Ovary (tissue), 10 donors: ENCODE measurements at places on chromosomes 6 and 20. TPM values are rescaled to one million over a fixed set of nuclear protein-coding genes. Genes with fewer than 3 reads are reported as not detected.

DNA sequence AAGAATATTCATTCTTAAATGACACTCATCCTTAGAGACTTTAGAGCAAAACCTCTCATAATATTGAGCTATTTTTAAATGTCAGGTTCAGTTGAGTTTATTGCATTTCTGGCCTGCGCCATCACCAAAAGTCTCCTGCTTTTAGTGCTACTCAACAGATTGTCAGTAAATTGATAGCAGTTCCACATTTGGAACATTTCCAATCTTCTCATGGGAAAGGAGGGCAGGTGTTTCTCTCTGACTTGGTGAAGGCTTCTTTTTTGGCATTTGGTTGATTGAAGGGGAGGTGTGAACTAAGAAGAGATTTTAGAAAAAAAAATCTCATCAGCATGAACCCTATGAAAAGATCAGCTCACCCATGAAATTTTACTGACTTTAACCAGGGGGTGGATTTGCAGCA, 125.9 kb upstream of the INSM1 start:
- H3K27ac ChIP-seq = no peak overlapping the region
- H3K4me3 ChIP-seq = no peak overlapping the region
- no peak for DNase-seq
- H3K4me1 ChIP-seq = no peaks in the 10 kb centered on the region
- no peaks in the 10 kb centered on the region for H3K36me3 ChIP-seq

DNA sequence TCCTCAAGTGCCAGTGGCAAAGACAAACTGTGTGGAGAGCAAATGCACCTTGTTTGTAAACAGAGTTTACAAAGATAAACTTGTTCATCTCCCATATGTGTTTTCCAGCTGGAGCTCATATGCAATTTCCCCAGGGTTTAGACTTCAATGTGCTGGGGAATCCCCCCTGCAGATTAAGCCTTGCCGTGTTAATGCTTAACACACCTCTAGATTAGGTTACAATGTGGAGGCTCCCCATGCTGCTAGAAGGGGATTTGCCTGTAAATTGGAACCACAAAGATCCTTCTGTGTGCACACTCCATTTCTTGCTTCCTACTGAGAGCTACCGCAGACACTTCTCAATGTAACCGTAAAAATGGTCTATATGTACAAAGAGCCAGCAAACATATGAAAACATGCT, 263.1 kb downstream of the TBX18 start:
- no peak for DNase-seq
- H3K36me3 ChIP-seq = no peaks in the 10 kb centered on the region
- H3K4me3 ChIP-seq = no peak overlapping the region
- no peak overlapping the region for H3K27ac ChIP-seq

LRFN2 gene
- total RNA-seq = 0.66 TPM

GPR6 gene
- total RNA-seq = not detected

BPIFB6 gene
- not detected for total RNA-seq

PRSS16 gene
- total RNA-seq = 2.9 TPM

GRCh38 chr20:10125757-10126156, 91.0 kb downstream of the ANKEF1 start:
- H3K4me3 ChIP-seq = no peak overlapping the region
- H3K4me1 ChIP-seq = no peaks in the 10 kb centered on the region
- no peak for DNase-seq
- H3K27me3 ChIP-seq = no peaks in the 10 kb centered on the region

DNA sequence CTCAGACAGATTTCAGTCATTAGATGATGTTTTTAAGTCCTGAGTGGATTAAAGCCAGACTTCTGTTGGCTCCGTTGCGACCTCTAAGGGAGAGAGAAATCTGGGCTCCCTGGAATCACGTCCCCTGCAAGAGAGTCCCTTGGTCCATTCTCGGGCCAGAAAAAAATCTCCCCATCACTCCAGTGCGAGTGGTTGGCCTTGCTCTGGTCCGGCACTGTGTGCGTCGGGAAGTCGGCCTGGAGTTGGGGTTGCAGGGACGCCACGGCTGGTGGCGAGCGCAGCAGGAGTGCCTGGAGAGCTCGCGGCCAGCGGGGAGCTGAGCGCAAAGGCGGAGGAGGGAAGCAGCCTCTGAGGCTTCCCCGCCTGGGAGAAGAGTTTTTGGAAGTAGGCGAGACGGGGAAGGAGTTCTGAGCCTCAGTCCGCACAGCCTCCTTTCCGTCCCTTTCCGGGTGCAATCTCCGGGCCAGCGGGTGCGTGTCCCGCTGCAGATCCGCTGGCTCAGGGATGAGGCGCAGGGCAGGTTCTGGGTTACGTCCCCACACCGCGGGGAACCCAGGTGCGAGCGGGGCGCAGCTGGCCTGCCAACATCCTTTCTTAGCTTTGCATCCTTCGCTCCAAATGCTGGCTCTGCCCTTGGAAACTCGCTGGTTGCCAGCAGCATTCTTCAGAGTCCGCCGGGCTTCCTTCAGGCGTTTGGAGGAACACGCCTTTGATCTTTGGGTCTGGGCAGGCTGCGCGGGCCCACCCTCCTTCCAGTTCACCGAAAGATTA, 6.8 kb downstream of the TCF21 start:
- H3K27ac ChIP-seq = peak overlapping the region; percentile 96
- H3K4me1 ChIP-seq = peaks cover 7% of the 10 kb centered on the region
- DNase-seq = peak; percentile 65
- no peaks in the 10 kb centered on the region for H3K36me3 ChIP-seq

GRCh38 chr20:42494290-42494689, 695.4 kb downstream of the PTPRT start:
- H3K36me3 ChIP-seq = no peaks in the 10 kb centered on the region
- H3K27ac ChIP-seq = no peak overlapping the region
- H3K4me1 ChIP-seq = no peaks in the 10 kb centered on the region
- H3K4me3 ChIP-seq = no peak overlapping the region

- no peak overlapping the region for H3K4me3 ChIP-seq
- peaks cover 6% of the 10 kb centered on the region for H3K4me1 ChIP-seq
- no peak for DNase-seq
Measured at GRCh38 chr20:57724610-57725405, 15.0 kb upstream of the PMEPA1 start.
